ENCODE measurements at places on chromosomes 2 and 18. TPM values are rescaled to one million over a fixed set of nuclear protein-coding genes. Genes with fewer than 3 reads are reported as not detected.

- no peak for DNase-seq
Observed at GRCh38 chr2:12232876-12233275, 483.9 kb upstream of the TRIB2 start.

GRCh38 chr18:11324510-11324909, 175.1 kb upstream of the PIEZO2 start:
- DNase-seq: no peak

GRCh38 chr18:9025091-9025838, 77.2 kb upstream of the NDUFV2 start:
- DNase-seq: no peak

DNA sequence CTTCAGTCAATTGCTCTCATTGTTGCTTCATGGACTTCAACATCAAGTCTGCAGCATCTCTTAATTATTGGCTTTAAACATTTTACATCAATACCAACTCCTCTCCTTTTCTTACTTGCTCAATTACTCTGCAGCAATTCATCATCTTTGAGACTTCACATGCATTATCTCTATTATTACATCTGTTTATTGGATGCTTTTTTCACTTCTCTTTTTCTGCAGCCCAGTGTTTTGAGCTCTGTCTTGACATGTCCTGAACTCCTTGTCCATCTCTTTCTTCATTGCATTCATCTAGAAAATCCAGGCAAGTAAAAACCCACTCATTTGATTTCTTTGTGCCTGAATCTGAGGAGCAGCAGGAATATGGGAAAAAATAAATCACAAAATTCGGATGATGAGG, 647.9 kb downstream of the PLCL1 start:
- no peak for DNase-seq

GRCh38 chr2:108588070-108588668, 53.9 kb downstream of the LIMS1 start:
- DNase-seq: no peak

DNA sequence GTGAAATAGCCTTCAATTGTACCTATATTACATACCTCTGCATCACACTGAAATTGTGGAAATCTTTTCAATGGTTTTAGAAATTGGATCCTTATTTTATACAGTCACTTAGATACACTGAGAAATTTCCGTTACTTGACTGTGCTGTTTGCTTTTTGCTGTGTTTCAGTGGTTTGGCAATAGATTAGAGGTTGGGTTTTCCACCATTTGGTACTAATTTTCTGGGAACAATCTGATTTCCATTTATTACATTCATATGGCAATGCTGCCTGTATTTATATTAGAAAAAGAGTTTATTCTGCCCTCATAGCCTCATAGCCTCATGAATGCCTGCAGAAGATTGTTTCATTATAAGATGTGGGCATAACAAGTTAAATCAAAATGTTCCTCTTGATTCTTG, 285.0 kb downstream of the GULP1 start:
- no peak for DNase-seq

- DNase-seq: no peak
Observed at GRCh38 chr2:123451542-123451941, 573.5 kb upstream of the CNTNAP5 start.

DNA sequence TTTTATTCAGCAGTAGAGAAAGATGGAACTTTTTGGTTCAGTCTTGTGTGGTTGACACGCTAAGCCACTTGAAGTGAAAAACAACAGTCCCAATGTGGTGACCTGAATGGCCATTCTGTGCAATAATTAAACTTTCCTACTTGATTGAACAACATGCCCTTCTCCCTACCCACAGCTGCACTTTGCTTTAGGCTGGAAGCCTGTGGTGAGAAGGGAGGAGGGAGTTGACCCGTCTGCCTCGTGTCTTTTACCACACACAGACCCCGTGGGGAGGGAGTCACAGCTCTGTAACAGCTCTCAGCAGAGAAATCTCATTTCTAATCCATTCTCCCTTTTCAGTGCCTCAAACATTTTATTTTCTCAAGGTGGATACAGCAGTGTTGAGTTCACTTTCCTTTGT, 138.2 kb upstream of the PKDCC start:
- DNase-seq: no peak

DNA sequence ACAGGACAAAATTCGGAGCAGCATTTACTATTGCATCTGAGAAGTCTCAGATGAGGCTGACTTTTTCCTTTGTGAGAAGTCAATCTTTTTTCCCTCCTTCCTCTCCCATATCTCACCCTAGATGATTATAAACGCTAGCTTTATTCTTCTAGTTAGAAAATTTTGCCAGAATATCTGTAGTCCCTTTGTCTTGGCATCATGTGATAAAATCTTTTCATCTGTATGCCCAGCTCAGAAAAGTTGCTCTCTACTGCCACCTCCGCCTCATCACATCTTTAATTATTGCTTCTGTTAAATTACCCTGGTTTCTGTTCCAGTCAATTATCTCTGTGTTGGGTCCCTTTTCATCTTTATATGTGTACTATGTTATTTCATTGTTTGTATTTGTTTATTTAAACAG, 210.8 kb upstream of the SLC35G4 start:
- DNase-seq: no peak

DNA sequence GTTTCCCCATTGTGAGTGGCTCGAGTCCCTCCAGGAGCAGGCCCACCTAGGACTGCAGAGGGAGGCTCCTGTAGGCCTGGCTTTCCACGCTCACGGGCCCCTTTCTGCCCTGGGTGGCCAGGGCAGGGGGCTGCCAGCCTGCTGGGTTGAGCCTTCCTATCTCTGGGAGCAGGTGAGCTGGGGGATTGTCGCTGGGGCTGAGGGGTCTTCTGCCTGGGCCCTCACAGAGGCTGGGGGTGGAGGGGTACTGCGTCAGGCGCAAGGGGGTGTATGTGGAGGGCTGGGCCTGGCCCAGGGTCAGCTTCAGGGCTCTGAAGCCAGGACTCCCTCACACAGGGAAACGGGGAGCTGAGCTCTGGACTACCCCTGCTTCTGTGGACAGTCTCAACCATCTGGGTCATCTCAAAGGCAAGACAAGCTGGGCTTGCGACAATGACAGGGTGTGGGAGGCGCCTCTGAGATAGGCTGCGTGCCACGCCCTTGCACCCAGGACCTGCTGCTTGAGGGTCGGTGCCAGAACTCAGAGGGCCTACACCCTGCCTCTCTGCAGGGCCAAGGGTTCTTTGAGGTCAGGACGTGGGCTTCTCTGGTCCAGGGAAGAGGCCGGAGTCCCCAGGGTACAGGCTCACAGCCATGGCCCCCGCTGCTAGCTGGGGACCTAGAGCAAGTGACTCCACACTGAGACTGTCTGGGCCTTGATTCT, 206.1 kb downstream of the TWIST2 start:
- no peak for DNase-seq

GRCh38 chr18:65056575-65056974, 694.2 kb upstream of the CDH7 start:
- no peak for DNase-seq

GRCh38 chr2:6806604-6807003, 59.1 kb downstream of the CMPK2 start:
- DNase-seq: no peak

- DNase-seq: no peak
Observed at GRCh38 chr18:22521026-22521707, 103.5 kb upstream of the CTAGE1 start.

DNA sequence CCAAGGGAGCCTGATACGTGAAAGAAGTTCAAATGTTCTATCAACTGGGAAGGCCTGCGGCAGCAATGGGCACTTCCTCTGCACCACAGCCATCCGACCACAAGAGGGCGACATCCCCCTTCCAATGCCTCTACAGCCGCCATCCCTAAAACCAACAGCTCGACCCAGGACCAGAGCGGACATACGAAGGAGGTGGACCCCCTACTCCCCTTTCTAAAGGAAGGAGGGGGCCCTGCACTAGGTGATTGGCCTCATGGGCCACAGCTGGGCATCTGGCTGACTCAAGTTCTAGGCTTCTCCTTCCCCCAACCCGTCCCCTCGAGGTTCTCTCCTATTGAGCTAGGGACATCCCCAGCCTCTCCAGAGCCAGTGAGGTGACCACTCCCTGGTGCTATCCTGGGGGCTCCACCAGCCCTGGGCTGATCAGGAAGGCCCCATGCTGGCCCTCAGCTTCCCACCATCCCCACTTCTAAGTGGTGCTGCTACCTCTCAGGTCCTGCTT, 217.2 kb downstream of the TNS1 start:
- peak; percentile 95 for DNase-seq

- DNase-seq: no peak
Observed at GRCh38 chr2:101296371-101296770, 12.1 kb downstream of the RNF149 start.

DNA sequence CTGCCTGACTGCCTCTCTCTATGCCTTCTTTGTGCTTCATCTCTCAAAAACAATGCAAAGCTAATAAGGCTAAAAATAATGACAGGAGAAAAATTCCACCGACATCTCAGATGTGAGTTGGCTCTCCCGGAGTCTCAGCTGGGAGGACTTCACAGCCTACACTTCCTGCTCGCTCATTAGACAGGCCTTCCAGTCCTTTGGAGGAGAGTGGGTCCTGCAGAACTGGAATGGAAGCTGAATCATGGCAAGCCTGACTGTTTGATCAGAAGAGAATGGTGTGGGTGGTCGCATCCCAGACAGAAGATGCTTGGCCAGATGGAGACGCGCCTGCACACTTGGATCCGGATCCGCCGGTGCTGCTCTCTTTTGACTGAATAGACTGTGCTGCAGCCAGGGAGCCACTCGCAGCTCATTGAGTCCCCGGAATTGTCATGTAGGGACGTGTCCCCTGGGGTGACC, 49.7 kb downstream of the TRIB2 start:
- no peak for DNase-seq

- no peak for DNase-seq
Observed at GRCh38 chr2:40317761-40318160, 134.1 kb downstream of the SLC8A1 start.

- no peak for DNase-seq
Observed at GRCh38 chr18:12750715-12751502, 48.1 kb downstream of the PSMG2 start.

DNA sequence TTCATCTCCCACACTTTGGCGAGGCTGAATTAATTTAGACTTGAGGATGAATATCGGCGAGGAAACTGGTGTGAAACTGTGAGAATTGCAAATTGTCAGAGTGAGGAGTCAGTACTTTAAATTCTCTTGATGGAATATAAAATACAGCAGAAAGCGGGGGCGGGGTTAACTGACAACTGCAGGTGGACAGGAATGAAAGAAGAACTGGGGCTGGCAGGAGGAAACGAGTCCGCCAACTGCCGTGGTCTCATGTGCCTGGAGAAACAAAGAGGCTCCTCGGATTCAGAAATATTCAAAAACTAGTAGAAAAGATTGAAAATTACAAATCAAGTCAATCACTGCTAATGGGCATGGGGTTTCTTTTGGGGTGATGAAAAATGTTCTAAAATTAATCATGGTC, 44.3 kb downstream of the MOGAT1 start:
- no peak for DNase-seq

DNA sequence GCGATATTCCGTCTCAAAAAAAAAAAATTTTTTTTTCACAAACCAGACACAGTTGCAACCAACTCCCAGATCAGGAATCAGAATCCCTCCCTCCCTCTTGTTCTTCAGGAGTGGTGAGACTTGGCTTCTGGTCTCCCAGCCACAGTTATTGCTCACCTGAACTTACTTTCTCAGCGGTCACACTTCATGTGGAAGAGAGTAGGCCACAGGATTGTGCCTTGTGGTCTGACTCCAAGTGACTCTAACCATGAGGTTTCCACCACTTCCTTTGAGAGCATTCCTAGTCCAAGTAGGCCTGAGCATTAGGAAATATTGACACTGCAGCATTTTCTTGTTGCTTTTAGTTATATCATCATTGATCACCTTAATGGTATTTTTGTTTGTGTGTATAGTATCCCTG, 12.1 kb downstream of the FMNL2 start:
- no peak for DNase-seq

The DOK6 gene
- total RNA-seq: 1.2 TPM

The RSAD2 gene
- 0.25 TPM for total RNA-seq

The LONRF2 gene
- 9.6 TPM for total RNA-seq

The SERPINB3 gene
- 464 TPM for total RNA-seq

The FABP1 gene
- not detected for total RNA-seq

The FTCDNL1 gene
- total RNA-seq: 2.5 TPM

The FZD7 gene
- 37.1 TPM for total RNA-seq

The TRIM54 gene
- 2.5 TPM for total RNA-seq

The SLC11A1 gene
- 36.6 TPM for total RNA-seq

The VIL1 gene
- total RNA-seq: not detected
